D341Med (cell line): ENCODE measurements at places on chromosomes 11 and 22.
A peak's percentile ranks its signal among the peaks of the same experiment; 100 is the strongest.

- DNase-seq, result no peak
These were observed 123.3 kb upstream of the RASSF10 start for GRCh38 chr11:12885717-12886239.

GRCh38 chr11:111408789-111409727, 30.0 kb upstream of the POU2AF1 start:
- DNase-seq, result no peak

DNA sequence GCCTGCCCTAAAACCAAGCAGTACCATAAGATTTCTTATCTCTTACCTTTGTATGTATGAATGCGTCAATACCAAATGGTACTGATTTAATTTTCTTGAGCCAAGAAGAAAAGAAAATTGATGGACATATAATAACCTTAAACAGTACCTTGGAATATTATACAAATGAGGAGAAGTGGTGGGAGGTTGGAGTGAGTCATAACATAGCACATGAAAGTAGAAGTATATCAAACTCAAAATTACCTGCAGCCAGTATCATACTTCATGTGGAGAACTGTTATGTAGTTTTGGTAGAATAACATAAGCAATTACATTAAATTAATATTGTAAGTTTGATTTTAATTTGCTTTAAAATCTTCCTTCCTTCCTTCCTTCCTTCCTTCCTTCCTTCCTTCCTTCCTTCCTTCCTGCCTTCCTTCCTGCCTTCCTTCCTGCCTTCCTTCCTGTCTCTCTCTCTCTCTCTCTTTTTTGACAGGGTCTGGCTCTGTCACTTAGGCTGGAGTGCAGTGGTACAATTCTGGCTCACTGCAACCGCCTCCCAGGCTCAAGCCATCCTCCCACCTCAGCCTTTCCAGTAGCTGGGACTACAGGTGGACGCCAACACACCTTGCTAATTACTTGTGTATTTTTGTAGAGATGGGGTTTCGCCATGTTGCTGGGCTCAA, 460.9 kb upstream of the CCDC90B start:
- no peak for DNase-seq

DNA sequence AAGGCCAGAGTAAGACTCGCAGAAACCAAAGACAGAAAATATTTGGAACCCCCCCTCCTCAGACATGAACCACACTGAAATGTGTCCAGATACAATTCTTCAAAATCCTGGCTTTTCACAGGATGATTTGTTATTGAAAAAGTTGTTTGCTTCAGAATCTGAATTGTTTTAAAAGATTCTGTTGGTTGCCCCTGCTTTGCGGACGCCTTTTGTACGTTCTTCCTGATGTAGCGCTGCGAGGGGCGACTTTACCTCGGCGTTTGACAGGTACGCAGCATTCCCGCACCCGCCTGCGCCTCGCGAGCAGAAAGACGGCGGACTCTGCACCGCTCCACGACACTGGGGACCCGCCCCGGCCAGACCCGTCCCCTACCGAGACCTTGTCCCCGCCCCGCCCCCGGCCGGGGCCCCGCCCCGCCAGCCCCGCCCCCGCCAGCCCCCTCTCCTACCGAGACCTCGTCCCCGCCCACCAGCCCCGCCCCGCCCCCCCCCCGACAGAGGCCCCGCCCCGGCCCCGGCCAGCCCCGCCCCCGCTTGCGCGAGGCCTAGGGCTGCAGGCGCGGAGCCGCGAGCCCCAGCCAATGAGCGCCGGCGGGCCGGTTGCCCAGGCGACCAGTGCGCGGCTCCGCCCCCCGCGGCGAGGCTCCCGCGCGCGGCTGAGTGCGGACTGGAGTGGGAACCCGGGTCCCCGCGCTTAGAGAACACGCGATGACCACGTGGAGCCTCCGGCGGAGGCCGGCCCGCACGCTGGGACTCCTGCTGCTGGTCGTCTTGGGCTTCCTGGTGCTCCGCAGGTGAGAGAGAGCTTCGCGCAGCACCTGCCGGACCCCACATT, at the start of gene GLB1L2:
TSS of gene GLB1L2 (plus strand) at position 635 of the 835 bp plus-strand sequence. CDS start at position 709, 74 bp downstream.
- peak; percentile 99 for DNase-seq

DNA sequence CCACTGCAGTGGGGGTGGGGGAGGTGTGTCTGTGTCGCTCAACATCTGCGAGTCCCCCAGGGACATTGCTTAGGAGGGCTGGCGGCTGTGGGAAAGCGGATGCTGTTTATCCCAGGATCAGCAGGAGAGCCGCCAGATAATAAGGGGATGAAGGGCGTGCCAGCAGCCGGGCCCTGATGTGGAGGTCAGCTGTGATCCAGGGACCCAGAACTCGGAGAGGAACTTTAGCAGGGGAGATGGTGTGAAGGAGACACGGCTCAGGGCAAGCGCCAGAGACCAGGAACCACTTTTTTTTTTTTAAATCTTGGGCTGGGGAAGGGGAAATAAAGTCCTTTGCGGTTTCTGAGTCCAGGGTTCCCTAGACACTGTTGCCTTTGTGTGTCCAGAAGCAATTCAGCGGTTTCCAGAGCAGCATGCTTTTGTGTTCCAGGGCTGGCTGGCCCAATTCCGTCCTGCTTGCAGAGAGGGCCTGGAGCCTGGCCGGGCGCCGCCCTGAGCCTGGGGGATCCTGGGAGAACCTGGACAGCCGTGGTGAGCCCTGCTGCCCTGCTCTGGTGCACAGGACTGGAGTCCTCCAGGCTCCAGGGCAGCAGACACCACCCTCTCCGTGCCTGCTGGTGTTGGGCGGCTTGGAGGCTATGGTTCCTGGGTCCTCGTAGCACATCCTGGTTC, at the start of gene GRAMD4:
TSS of gene GRAMD4 (plus strand) at position 557 of the 672 bp plus-strand sequence. CDS start 6,414 bp downstream, outside the sequence.
- DNase-seq, result peak; percentile 87

DNA sequence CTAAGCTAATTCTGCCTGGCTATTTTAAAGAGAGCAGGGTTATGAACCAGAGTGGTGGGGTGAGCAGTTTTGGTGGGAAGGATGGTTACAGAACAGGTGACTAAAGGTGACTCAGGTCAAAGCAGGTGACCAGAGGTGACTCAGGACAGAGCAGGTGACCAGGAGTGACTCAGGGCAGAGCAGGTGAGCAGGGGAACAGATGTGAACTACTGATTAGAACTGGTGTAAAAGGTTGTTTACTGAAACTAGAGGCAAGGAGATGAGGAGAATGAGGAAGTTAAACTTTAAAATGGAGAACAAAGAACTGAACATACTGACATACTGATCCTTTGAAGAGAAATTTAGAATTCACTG, 15.4 kb upstream of the HYLS1 start:
- DNase-seq, result no peak

- no peak for DNase-seq
These were observed 71.8 kb upstream of the PAX6 start for GRCh38 chr11:31882951-31883392.

GRCh38 chr11:80898910-80899309, 1458.1 kb upstream of the TENM4 start:
- no peak for DNase-seq

GRCh38 chr11:134037046-134037908, 31.6 kb upstream of the JAM3 start:
- DNase-seq, result no peak

GRCh38 chr22:39967996-39968972, 8.1 kb downstream of the TMA7B start:
- DNase-seq, result no peak

DNA sequence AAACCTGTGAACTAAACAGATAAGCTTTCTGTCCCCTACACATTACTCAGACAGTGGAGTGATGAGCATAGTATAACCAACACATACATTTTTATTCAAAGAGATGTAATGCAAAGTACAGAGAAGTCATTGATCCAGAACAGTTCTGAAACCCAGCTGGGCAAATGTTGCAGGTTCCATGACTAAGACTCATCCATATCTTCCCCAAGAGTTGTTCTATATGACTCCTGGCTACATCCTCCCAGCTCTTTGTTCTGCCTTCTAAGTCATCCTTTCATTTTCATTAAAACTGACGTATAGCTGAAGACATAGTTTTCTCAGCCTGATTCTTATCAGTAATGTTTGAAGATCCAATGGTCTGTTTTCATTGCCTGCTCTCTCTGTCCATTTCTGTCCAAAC, 47.3 kb downstream of the PLAAT5 start:
- no peak for DNase-seq

- no peak for DNase-seq
These were observed 3.3 kb downstream of the FEN1 start for GRCh38 chr11:61795876-61796526.

DNA sequence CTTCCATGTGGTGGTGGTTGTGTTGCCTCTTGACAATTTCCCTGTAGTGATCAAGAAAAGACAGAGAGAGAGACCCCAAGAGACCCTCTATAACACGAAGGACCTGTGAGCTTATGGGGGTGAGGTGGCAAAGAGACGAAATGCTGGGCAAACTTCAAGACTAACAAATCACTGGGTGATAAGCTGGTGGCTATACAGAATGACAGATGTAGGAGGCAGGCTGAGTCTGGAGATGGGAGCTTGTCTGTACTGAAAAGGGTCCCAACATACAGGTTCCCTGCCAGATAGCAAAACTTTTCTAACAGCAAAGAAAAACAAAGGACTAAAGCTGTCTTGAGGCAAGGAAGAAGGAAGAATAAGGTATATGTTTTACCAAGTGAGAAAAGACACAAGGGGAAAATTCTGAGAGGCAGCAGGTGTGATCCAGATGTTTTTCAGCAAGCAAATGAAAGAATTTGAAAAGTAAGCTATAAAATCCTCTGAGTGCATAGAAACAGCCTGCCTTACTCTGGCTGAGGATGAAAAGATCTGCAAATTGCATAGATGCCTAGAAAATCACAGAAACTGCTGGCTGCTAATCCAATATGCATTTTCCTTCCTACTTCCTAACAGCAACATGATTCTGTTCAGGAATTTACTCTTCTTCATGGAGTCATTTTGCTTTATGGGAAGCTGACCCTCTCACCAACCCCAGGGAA, 21.9 kb upstream of the LYVE1 start:
- no peak for DNase-seq

DNA sequence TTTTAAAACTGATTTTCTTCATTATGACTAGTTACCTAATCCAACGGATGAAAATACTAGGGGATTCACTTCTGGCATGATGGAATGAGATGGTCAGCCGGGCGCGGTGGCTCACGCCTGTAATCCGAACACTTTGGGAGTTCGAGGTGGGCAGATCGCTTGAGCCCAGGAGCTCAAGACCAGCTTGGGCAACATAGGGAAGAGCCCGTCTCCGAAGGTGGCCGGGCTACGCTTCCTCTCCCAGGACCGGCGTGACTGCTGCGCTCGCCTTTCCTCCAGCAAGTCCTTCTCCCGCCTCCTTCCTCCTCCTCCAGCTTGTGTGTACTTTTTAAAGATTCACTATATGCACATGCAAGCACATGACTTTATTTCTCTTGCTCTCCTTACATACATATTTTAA, 505.4 kb upstream of the CCDC90B start:
- DNase-seq, result no peak

DNA sequence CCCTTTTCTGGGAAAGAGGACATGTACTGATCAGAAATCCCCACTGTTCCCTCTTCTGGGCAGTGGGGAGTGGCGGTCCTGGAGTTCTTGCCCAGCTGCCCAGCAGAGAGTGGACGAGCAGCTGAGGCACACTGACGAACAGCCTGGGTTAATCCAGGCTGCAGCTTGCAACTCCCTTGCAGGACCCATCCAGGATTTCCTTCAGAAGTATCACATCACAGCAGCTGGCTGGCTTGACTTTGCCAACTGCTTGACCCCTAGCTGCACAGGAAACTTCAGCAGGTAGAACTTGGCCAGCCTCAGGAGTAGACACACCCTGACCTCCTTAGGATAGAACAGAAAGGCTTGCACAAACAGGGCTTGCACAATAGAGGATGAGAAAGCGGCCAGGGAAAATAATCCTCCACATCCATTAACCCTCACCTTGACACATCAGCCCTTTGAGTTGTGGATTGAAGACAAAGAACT, 27.9 kb upstream of the FZD4 start:
- no peak for DNase-seq

DNA sequence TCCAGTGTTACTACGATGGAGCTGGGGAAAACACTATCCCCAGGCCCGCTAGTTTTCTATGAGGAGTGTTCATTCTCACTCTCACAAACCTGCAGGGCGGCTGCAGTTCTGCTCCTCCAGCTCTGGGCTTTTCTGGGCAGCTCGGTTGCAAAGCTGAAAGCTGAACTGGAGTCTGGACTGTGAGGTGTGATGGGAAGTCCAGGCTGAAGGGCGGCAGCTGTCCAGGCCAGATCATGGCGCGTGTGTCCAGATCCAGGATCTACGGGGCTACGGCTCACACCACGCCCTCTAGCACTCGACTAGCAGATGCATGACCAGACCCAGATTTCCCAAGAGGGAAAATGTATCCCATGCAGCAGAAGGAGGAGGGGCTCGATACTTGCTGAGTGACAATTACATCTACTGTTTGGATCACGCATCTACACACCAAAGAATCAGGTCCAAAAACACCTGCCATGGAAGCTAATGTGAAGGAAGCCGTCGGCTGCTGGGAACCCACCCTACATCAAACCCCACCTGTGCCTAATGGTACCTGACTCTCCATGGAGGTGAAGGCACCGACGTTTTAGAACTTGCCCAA, 555.0 kb downstream of the BRD1 start:
- DNase-seq, result no peak

DNA sequence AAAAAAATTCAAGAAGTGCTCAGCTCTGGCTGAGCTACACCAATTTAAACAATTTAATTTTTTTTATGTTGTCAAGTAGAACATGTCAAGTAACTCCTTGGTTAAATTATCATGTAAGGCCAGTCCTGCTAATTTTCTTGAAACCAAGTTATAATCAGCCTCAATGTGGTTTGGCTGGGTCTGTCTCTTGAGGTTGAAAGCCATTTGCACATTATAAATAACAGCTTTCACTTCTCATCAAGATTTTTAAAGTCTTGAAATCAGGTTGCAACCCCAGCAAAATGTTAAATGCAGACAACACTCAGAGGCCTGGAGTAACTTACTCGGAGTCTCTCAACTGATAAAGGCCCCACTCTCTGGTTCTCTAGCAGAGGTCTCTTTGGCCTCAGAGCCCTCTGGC, 324.4 kb downstream of the BRD1 start:
- DNase-seq, result no peak

DNA sequence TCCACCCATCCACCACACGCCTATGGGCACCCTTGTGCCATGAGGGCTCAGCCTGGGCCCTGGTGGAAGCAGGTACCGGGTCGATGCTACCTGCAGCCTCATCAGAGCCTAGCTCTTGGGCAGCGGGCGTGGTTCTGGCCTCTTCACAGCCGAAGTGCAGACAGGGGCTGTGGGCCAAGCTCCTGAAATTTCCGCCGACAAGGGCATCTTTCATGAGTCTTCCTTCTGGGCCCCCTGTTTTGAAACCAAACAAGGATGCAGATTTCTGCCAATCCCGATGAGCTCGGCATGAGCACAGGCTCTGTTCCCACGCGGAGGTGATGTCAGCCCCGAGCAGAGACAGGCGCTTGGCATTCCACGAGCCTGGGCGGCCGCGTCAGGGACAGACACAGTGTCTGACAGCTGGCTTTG, 22.6 kb upstream of the MGAT3 start:
- no peak for DNase-seq

DNA sequence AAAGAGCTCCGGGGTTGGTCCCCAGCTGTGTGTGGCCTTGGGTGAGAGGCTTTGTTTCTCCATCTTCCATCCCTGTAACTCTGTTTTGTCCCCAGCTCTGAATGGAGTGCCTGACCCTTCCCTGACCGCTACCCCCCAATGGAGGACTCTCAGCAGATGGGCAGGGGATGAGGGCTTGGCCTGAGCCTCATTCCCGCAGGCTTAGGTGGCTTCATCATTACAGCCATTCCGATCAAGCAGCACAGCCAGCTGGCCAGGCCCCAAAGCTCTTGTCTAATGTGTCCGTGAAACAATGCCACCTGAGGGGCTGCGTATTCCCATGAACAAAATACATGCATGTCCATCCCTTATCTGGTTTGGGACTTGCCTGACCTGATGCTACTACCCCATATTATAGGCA, 3.9 kb upstream of the CDC42EP2 start:
- DNase-seq, result no peak

- DNase-seq, result no peak
These were observed 27.2 kb upstream of the TH start for GRCh38 chr11:2198621-2199365.

GRCh38 chr11:35419184-35419829, at the start of gene SLC1A2:
TSS of gene SLC1A2 (minus strand) at chr11:35419558. CDS start at chr11:35418966, 592 bp downstream.
- DNase-seq, result peak; percentile 79
